Psoas muscle (tissue), 8 donors: ENCODE measurements at places on chromosomes 4 and X. TPM values are rescaled to one million over a fixed set of nuclear protein-coding genes. Genes with fewer than 3 reads are reported as not detected.

Gene AFM
- not detected for total RNA-seq

Gene CENPVL1
- total RNA-seq = not detected

Gene TRIM75
- total RNA-seq = not detected

Gene SPATA18
- total RNA-seq = 2.5 TPM

Gene ARHGEF38
- total RNA-seq = not detected

DNA sequence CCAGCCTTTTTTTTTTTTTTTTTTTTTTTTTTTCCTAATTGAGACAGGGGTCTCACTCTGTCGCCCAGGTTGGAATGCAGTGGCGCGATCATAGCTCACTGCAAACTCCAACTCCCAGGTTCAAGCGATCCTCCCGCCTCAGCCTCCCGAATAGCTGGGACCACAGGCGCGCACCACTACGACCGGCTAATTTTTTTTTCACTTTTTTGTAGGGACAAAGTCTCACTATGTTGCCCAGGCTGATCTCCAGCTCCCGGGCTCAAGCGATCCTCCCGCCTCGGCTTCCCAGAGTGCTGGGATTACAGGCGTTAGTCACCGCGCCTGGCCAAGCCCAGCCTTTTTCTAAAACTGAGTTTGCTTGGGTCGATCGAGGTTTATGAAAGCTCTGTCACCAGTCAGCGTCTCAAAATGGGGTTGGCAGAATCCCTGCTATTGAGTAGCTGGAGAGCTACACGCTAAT lies 1.3 kb upstream of the OTUD5 start:
- DNase-seq = peak; percentile 47

GRCh38 chr4:75989846-75990528 lies 758 bp downstream of the SDAD1 start:
- no peak for DNase-seq

- peak; percentile 25 for DNase-seq
These were observed 763 bp downstream of the CASK start for GRCh38 chrX:41922431-41923151.
